ENCODE measurements at places on chromosomes 6 and 20.

DNA sequence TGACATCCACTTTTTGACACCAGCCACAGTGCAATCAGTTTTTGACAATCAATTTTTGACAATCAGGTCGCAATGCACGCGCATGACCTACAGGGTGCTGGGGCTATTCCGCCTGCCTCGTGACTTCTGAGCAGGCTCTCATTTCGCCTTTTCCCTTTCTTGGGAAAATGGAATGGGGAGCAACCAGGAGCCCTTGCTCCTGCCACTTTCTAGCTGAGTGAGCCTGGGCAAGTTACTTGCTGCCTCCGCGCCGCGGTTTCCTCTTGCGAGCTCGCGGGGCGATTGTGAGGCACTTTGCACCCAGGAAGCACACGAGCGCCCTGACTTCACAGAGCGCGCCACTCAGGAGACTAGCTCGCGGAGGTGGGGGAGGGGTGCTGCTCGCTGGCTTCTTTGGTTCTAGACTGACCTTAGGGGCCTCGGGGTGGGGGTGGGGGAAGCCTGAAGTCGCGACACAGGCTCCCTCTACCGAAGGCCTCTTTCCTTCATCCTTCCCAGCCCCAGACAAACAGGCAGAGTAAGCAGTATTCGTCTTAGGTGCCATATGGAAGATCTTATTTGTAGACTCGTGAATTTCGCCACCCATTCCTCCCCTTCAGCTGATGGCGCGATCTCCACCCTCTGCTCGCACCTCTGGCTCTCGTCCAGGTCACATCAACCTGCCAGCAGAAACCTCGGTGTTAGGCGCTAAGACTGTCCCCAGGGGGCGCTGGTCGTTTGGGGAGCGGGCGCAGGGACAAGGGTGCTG lies 4.6 kb downstream of the TP53TG5 start:
- no peak for DNase-seq

DNA sequence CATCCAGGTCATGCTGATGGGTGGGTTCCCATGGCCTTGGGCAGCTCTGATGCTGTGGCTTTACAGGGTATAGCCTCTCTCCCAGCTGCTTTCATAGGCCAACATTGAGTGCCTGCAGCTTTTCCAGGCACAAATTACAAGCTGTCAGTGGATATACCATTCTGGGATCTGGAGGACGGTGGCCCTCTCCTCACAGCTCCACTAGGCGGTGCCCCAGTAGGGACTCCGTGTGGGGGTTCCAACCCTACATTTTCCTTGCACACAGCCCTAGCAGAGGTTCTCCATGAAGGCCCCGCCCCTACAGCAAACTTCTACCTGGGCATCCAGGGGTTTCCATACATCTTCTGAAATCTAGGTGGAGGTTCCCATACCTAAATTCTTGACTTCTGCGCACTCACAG lies 602.6 kb upstream of the HS3ST5 start:
- DNase-seq = no peak

GRCh38 chr6:65637289-65638046 lies 69.6 kb downstream of the EYS start:
- DNase-seq = no peak

- no peak for DNase-seq
These were observed 3.6 kb downstream of the FOXC1 start for GRCh38 chr6:1613346-1613687.

- no peak for DNase-seq
These were observed 41.7 kb downstream of the CD2AP start for GRCh38 chr6:47519279-47519678.

- no peak for DNase-seq
These were observed 53.6 kb upstream of the SIRPA start for GRCh38 chr20:1841554-1842140.

- DNase-seq = no peak
These were observed 26.8 kb downstream of the SLC17A9 start for GRCh38 chr20:62979310-62979709.

DNA sequence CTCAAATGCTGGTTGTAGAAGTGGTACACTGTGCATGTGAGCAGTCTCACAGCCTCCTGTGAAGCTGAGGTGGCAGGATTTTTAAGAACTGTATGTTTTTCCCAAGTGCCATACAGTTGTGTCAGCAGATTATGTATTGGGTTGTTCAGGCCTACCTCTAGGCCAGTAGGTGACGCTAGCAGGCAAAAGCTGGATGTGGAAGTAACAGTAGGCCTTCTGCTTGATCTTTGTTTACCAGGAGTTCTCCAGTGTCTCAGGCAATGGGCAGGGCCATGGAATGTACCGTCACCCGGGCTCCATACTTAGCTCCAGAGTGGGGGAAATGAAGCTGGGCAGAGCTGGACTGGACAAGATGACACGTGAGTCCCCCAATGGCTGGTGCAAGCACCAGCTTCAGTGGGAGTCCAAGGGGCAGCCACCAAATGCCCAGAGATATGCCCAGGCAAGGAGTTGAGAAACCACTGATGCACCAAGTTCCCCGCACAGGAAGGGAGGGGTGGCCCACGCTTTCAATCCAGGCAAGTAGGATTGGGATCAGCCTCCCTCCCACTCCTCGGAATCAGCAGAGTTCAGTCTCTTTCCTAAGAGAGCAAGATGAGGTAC lies 289.7 kb downstream of the HTR1B start:
- DNase-seq = no peak

DNA sequence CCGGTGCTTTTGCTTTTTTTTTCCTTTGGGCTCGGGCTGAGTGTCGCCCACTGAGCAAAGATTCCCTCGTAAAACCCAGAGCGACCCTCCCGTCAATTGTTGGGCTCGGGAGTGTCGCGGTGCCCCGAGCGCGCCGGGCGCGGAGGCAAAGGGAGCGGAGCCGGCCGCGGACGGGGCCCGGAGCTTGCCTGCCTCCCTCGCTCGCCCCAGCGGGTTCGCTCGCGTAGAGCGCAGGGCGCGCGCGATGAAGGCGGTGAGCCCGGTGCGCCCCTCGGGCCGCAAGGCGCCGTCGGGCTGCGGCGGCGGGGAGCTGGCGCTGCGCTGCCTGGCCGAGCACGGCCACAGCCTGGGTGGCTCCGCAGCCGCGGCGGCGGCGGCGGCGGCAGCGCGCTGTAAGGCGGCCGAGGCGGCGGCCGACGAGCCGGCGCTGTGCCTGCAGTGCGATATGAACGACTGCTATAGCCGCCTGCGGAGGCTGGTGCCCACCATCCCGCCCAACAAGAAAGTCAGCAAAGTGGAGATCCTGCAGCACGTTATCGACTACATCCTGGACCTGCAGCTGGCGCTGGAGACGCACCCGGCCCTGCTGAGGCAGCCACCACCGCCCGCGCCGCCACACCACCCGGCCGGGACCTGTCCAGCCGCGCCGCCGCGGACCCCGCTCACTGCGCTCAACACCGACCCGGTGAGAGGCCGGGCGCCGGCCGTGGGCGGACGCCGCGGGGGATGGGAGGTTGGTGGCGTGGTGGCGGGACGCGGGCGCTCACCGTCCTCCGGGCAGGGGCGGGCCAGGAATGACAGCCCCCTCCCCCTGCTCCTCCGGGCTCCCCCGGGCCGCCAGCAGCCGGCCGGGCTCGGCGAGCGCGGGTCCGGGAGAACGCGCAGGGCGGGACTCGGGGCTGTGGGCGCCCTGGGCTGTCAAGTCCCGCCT lies 606 bp downstream of the ID4 start:
- DNase-seq = no peak

DNA sequence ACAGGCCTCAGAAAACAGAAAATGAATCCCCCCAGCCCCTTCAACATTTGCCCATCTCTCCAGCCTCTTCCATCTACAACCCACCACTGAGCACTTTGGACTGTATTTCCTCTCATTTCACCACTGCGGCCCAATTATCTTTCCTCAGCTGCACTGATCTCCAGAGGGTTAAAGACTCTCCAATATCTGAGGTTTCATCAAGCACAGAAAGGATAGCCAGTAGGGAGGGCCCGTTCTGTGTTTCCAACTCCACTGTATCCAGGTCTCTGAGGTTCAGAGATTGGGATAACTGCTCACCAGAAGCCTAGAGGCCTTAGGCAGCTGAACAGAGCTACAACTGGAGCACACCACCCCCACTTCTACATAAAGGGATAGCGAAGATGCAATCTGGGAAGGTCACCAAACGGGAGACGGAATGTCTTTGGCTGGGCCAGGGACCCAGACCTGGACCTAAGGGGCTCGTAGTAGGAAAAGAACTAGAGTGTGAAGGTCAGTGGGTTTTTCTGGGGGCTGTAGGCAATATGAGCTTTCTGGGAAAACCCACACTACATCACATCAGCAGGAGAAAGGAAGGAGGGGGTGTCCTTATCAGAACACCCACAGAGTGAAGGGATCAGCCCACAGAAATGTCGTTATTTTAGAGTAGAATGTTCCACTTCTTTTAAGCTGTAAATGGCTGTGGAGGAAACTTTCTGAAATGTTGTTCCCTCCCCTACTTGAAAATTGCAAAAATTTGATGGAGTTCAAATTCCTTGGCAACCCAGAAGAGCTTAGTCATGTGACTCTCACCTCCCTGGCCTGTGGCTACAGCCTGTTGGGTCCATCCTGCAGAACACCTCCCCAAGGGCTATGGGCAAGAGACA lies 7.3 kb downstream of the KCNK5 start:
- no peak for DNase-seq

DNA sequence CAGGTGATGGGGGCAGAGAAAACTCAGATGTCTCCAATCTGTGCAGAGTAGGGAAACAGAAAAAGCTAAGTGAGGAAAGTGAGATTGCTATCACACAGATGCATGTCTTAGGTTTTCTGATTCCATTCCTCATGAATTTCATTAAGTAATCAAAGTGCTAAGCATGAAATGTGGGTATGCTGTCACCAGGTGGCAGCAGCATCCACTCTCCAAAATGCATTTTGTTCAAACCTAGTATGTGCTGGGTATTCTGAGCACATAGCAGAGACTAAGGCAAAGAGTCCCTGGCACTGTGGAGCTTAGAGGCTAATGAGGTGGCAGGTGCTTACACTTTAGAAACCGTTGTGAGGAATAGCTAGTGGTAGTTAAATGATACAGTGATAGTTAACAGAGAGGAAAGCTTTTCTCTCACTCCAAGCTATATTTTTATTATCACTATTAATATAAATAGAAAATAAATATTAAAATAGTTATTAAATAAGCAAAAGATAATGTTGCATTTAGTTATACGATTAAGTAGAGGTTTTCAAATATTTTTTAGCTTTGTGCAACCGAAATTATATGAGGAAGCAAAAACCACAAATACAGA lies 179.5 kb downstream of the CDH26 start:
- no peak for DNase-seq

- DNase-seq = no peak
These were observed 30.9 kb downstream of the GLP1R start for GRCh38 chr6:39079197-39080125.

DNA sequence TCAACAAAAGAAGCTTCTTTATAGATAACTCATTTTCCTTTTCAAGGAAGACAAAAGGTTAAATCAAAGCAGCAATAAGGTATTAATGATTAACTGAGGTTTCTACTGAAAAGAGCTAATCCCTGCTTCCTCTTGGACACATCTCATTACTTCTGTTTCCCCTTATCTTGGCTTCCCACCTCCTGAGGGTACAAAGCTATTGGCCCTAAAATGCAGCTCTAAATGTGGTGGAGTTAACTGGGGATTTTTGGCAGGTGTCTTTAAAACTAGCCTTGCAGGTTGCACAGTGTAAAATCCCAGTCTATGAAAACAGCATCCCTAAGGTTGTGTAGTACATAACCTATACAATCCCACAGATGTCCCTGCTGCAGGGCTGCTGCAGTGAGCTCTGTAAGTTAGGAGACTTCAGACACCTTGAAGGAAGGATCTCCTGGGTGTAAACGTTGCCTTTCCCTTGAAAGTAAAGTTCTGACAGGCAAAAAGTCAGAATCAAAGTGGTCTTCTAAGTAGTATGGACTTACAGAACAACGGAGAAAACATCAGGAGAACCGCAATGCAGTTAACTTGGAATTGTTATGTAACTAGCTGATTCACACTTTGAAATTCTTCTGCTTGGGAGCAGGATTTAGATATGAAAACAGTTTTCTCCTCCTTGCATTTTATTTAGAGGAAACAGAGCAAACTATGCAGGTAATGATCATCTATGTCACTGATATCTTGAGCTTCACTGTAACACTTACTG lies 71.7 kb upstream of the TRAF3IP2 start:
- no peak for DNase-seq

GRCh38 chr20:34389206-34389953 lies 26.3 kb downstream of the ITCH start:
- DNase-seq = no peak

- DNase-seq = no peak
These were observed 77.8 kb downstream of the PKHD1 start for GRCh38 chr6:52009466-52010140.

All from esophagus squamous epithelium (tissue), 5 donors.